Activated T-helper 1 cell treated with Interleukin-2 at 50 U/mL for 16 hours (primary cell): ENCODE measurements at places on chromosomes 7 and 10.

DNA sequence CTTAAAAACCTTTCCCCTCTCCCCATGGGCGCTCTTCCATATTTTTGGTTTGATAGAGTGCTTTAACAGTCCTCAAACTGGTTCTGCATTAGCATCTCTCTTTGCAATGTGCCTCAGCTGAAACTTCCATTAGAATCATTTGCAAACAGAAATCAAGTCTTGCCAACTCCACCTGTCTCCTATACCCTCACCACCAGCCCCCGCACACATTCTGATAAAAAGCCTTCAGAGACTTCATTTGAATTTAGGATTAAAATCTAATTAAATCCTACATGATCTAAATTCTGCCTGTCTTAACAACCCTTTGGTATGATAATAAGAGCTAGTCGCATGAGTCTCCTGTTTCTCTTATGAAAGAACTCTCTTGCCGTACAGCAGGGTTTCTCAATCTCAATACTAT, 384.9 kb upstream of the ETV1 start:
- no peak for DNase-seq

DNA sequence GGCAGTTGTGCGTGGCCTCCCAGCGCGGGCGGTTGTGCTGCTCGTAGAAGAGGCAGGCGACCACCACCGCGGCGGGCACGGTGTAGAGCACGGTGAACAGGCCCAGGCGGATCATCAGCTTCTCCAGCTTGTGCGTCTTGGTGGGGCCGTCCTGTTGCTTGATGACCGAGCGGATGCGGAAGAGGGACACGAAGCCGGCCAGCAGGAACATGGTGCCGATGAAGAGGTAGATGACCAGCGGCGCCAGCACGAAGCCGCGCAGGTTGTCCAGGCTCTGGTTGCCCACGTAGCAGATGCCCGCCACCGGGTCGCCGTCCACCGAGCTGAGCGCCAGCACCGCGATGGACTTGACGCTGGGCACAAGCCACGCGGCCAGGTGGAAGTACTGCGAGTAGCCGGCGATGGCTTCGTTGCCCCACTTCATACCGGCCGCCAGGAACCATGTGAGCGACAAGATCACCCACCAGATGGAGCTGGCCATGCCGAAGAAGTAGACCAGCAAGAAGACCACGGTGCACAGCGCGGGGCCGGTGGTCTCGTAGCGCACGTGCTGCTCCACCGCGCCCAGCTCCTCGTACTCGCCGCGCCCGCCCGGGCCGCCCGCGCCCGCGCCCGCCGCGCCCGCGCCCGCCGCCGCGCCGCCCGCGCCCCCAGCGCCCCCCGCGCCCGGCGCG, 2.2 kb downstream of the FZD8 start:
- no peak for DNase-seq

DNA sequence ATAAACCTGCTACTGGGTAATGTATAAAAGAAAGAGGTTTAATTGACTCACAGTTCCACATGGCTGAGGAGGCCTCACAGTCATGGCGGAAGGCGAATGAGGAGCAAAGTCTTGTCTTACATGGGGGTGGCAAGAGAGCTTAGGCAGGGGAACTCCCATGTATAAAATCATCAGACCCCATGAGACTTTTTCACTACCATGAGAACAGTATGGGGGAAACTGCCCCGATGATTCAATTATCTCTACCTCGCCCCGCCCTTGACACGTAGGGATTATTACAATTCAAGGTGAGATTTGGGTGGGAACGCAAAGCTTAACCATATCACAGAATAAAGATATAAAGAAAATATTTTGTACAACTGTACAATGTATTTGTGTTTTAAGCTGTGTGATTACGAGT, 39.4 kb upstream of the PLCE1 start:
- DNase-seq = no peak

DNA sequence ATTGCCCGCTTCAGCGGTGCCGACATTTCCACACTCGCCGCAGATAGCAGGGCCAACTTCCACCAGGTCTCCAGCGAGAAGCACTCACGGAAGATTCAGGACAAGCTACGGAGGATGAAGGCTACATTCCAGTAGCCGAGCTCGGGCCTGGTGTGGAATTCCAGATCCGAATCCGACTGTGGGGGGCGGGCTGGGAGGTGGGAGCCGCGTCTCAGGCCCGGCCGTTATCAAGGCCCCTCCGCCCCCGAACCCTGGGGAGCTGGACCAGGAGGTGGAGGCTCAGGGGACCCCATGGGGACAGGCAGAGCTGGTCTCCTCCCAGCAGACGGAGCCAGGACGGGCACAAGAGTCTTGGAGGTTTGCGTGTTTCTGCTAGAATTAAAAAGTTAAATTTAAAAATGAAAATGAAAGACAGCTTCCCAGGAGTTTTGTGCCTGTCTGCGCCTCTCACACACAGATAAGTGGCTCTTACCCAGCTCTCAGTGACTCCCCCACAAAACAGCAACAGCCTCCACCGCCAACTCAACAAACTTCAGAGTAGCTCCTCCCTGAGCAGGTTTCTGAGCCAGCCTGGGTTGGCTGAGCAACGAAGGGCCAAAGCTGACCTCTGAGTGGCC, 5.2 kb upstream of the UTF1 start:
- no peak for DNase-seq

DNA sequence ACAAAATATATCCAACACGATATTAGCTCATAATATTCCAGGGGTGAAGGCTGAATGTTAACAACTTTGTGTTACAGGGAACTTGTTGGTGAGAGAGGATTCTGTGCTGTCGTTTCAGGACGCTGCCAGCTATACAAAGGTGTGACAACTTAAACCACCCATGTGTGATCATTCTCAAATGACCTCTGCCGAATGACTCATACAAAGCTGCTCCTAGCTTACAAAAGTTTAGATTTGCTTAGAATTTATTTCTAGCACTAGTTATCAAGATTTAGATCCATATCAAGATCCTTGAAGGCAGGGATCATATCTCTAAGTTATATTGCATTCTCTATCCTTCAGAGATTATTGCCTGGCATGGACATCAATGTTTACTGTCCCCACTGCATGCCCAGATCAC, 65.3 kb downstream of the COBL start:
- no peak for DNase-seq

DNA sequence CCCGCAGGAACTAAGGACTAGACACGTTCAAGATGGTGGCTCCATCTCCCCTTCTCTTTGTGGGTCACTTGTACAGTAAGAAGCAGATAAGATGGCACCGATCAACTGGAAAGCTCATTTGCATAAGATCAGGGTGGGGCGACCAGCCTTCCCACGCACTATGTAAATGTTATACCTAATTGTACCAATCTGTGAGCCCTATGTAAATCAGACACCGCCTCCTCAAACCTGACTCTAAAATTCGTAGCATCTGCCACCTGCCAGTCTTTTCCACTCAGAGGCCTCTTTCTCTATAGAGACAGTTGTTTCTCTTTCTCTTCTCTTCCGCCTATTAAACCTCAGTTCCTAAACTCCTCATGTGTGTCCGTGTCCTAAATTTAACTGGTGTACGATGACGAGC, 324.5 kb downstream of the PHF14 start:
- no peak for DNase-seq

DNA sequence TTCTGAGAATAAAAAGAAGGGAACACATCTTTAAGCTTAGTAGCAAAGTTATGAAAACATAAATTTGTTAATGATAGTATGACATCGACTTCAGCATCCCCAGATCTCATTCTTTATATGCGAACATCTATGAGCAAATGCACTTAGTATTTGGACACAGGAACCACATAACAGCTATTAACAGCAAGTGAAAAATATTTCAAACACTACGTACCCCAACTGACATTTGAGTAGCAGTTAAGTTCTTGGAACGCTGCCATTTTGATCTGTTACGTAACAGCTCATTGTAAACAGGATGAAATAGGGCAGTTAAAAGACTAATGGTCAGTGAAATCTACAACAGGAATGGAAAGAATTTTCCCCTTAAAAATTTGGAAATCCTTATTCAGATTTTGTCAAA, 428.9 kb downstream of the TNS3 start:
- no peak for DNase-seq

GRCh38 chr7:50653981-50654425, 88.8 kb upstream of the DDC start:
- DNase-seq = no peak

DNA sequence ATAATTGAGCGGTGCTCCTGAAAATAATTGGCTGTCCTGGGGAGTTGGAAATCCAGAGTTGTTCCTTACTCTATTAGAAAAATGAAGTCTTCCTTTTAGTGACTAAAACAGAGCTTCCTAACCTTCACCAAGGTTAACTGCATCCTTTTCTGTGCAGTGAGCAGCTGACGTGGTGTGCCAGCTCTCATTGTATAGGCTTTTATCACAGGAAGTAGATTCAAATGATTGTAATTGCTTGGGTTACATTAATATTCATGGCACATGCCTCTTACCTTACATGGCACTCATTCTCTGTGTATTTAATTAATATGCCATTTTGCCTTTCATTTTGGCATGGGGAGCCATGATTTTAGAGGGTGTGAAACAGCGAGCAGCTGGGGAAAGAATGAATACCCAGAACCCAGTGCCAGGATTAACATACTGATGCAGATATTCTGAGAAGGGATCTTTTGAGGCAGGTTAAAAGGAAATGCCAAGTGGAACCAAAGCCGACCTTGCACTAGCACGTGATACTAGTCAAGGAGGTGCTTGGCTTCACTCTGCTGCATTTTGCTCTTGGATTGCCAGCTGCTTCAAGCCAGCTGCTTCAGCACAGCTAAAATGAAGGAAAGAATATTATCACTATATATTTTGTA, 115.3 kb downstream of the ST7 start:
- no peak for DNase-seq

DNA sequence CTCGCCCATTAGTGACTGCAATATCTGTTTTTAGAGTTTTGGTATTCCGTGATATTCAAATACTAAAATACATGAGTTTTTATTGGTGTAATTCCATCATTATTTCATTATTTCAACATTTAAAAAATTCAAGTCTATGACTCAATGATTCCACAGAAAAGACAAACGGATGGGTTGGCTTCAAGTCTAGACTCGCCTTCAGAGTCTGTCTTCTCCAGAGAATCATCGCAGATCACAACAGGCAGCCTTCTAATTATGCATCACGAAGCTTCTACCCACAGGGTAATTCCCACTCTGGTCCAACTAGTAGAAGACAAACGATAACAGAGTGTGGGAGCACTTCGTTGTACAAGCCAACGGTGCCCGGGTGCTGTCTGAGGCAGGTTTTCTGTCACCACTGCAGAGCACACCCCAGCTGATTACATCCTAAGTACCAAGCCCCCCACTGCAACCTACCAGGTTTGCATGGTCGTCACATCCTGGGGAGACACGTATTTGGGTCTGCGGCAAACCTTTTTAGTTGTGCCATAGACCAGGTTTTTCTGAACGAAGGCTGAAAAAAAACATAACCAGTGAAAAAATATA, 28.9 kb downstream of the PARP12 start:
- DNase-seq = no peak

DNA sequence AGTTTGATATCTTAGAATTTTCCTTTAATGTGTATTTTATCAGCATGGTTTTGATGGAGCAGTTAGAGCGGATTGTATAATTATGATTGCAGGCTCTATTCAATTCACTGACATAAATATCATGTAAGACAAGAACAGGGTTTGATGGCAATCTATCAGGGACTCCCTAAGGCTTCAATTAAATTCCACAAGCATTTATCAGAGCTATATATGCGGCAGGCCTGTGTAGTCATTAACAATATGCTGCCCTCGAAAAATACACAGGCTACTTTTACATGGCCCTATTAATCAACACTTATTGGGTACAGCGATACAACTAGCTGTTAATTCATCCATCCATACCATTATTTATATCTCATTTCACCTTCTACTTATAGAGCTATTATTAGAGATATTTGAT, 358.1 kb upstream of the TPK1 start:
- no peak for DNase-seq

GRCh38 chr7:111499027-111499426, 63.3 kb downstream of the IMMP2L start:
- DNase-seq = no peak

GRCh38 chr10:15735763-15736162, 16.0 kb upstream of the ITGA8 start:
- no peak for DNase-seq

DNA sequence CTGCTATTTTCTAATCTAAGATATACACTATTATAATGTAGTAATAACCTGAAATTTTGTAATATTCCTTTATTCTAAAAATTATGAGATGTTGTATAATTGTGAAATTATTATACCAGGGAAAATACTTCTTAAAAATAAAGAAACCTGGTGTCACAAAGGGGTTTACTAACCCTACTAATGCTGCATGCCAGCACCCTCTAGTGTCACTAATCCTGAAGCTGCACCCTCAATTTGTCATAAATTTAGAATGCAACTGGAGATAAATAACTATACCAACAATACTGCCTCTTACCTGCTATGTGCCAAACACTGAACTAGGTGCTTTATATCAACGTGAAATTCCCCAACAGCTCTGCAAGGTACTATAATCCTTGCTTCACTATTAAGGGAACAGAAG, 30.8 kb downstream of the TM9SF3 start:
- no peak for DNase-seq

GRCh38 chr7:17871815-17872533, 68.3 kb downstream of the SNX13 start:
- DNase-seq = no peak

DNA sequence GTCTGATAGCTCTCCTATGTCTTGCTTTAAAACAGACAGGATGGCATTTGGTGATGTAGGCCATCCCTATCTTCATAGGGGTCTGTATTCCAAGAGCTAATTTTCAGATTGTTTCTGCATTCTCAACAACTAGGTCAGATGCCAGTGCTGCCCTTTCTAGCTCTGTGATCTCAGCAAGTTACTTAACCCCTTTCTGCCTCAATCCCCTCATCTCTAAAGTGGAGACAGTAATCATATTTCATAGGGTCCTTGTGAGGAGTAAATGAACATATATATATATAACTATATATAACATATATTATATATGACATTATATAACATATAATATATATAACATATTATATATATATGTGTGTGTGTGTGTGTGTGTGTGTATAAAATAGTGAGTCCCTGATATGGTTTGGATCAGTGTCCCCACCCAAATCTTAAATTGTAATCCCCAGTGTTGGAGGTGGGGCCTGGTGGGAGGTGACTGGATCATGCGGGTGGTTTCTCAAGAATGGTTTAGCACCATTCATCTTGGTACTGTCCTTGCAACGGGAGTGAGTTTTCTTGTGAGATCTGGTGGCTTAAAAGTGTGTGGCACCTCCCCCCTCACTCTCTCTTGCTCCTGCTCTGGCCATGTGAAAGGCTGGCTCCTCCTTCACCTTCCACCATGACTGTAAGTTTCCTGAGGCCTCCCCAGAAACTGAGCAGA, 45.2 kb downstream of the HIPK2 start:
- no peak for DNase-seq

GRCh38 chr10:11012421-11013295, 5.0 kb upstream of the CELF2 start:
- no peak for DNase-seq
